Activated naive CD4-positive, alpha-beta T cell treated with Interleukin-2 at 50 U/mL for 16 hours (primary cell): ENCODE measurements at places on chromosomes 5 and 9.

GRCh38 chr5:172455511-172456061 lies 1.3 kb upstream of the SH3PXD2B start:
- DNase-seq: no peak

DNA sequence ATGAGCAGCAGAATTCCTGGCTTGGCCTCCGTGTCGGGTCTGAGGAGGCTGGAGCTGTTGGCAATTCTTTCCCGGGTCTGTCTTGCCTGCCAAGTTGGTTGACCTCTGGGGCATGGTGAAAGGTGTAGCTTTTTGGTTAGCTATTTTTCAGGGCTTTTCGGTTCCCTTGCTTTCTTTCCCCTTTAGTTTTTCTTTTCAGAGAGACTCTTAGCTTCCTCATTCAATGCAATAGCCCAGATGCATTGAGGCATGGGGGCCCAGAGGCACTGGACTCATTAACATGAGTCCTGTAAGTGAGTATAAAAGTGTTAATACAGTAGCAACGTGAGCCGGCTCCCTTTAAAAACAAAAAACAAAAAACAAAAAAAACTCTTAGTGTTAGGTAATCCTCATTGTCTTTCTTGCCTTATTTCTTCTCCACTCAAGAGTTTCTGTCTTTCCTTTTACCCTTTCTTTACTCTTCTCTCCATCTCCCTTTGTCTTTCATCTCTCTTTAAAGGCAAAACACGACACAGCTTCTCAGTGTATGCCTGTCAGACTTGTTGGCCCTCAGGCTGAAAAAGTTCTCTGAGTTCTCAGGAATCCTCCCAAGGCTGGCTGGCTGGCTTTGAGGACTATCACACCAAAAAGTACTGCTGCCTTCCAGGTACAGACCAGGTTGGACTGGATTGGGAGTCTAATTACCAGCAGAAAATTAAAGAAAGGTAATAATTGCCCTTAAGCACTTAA lies 289.9 kb upstream of the TUT7 start:
- DNase-seq: no peak

GRCh38 chr5:115735108-115735998 lies 81.1 kb downstream of the CDO1 start:
- no peak for DNase-seq

DNA sequence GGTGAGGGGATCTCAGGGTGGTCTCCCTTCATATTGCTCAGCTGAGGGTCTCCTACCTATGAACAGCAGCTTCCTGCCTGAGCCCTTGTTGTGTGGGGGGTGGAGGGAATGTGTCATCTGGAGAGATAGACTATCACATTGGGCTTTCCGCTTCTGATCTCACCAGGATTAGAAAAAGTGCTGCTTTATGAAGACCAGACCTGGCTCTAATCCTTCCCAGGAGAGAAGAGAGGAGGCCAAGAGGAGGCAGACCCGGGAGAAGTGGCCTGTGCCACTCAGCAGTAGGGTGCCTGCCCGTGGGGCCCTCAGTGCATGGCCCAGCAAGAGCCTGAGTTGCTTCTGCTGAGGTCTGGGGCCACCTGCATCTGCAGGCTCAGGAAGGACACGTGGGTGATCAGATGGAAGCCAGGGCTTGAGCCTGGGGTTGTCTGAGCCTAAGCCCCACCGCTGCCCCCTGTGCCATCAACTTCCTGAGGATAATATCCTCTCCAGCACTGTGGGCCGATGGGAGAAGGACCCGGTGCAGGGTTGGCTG lies 22.1 kb upstream of the COL5A1 start:
- DNase-seq: no peak

DNA sequence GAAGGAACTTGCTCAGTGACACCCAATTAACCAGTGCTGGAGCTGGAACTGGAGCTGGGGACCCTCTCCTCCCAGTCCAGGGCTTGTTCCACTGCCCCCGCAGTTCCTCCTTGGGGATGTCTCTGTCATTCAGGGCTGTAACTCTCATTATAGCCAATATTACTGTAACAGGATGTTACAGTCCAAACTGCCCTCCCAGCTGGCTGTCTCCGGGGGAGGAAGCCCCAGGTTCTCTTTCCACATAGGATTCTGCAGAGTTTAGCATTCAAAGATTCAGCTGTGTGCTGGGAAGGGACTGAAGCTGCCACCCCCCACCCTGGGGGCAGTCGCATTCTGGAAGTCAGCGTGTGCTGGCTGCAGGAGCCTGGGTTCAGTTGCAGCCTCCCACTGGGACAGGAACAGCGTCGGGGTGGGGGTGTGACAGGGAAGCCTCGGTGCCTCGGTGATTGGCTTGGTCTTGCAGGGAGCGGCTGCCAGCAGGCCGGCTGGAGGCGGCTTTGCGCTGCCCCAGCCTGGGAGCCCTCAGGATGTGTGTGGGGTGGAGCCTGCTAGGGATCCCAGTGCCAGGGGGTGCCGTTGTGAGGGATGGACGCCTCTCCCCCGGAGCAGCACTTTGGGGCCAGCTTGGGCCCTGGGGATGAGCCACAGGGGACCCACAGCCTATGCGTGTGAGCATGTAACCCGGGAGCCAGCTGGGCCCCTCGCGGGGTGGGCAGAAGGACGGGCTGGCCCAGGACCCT lies 101.1 kb downstream of the RGS3 start:
- no peak for DNase-seq
